HepG2 (cell line): ENCODE measurements at places on chromosomes 4 and X. TPM values are rescaled to one million over a fixed set of nuclear protein-coding genes. Genes with fewer than 3 reads are reported as not detected.

DNA sequence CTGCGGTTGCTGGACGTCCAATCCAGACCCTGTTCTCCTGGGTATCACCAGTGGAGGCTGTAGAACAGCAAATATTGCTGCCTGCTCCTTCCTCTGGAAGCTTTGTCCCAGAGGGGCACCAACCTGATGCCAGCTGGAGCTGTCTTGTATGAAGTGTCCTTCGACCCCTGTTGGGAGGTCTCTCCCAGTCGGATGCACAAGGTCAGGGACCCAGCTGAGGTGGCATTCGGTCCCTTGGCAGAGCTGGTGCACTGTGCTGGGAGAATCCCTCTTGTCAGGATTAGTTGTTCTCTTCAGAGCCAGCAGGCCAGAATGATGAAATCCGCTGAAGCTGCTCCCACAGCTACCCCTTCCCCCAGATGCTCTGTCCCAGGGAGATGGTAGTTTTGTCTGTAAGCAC, 110.3 kb upstream of the ZXDB start:
- no peak for DNase-seq

- no peak for DNase-seq
These were observed 682.4 kb upstream of the PABPC4L start for GRCh38 chr4:134883831-134884449.

DNA sequence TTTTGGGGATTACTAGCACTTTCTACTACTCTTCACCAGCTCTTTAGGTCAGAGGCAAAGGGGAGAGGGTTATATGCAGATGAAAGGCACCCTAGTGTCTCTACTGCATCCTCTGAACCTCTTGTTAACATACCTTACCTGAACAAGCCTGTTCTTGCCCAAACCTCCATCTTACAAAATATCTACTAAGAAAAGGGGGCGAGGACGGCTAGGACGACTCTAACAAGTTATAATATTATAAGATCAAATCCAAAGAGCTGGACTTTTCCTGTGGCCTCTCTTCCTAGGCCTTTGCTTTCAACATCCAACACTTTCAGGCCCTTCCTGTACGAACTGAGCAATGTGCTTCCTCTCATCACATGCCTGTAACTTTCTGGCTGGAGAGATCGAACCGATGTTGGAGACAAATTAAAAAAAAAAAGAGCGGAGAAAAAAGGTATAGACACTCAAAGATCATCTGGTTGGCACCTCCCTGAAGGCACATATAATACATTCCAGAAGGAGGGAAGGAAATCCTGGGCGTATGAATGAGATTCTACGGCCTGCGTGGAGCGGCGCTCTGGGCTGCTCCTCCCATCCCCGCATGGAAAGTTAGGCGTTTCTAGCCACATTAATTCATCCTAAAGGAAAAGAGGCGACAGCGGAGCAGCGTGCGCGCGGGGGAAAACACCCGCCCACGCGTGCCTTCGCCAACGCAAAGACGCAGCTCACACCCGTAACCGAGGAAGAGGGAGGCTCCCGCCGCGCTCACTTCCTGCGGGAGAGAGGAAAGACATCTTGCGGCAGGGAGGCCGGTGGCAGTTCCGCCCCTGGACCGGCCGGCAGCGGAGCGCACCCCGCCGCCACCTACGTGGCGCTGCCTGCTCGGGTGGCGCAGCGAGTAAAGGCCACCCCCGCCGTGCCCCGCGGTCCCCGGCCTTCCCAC, 808 bp downstream of the PRDM5 start:
- no peak for DNase-seq

DNA sequence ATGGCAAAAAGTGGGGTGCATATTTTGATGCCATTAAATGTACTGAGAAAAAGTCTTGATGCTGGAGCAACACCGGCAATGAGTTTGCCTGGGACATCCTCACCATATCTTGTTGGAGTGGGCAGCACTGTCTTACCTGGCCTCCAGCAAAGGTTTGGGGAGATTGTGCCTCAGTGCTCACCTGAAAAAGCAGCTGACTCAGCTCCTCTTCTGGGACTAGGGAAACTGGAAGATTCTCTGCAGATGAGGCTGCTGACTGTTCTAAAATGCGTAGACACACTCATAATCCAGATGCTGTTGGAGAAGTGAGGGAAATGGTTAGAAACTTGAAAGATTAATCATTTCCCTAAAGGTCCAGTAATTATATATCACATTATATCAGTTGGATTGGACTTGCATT, 593.7 kb upstream of the HS3ST1 start:
- DNase-seq: no peak

GRCh38 chr4:187565416-187565815, 430.2 kb upstream of the ZFP42 start:
- no peak for DNase-seq

GRCh38 chr4:186942758-186943377, 219.2 kb upstream of the FAT1 start:
- no peak for DNase-seq

GRCh38 chr4:87017580-87018342, 83.0 kb downstream of the AFF1 start:
- DNase-seq: no peak

- DNase-seq: no peak
These were observed 54.5 kb upstream of the CHRNA9 start for GRCh38 chr4:40280586-40280985.

GRCh38 chr4:18389115-18389514, 367.6 kb upstream of the LCORL start:
- DNase-seq: no peak

DNA sequence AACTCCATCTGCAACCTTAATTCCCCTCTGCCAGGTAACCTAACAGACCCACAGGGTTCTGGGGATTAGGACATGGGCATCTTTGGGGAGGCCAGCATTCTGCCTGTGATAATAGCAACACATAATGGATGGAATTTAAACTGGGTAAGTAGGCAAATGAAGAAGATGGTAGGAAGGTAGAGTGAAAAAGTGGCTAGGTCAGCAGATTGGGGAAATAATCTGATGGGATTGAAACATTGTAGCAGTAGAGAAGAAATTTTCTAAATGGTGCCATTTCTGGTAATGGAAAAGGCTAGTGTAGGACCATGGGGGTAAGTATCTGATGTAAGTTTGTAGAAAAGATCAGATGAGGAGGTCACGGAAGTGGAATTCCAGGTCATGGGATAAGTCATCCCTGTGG, 3.0 kb upstream of the CT47C1 start:
- DNase-seq: no peak

- no peak for DNase-seq
These were observed 32.1 kb downstream of the NUDT6 start for GRCh38 chr4:122890147-122890795.

DNA sequence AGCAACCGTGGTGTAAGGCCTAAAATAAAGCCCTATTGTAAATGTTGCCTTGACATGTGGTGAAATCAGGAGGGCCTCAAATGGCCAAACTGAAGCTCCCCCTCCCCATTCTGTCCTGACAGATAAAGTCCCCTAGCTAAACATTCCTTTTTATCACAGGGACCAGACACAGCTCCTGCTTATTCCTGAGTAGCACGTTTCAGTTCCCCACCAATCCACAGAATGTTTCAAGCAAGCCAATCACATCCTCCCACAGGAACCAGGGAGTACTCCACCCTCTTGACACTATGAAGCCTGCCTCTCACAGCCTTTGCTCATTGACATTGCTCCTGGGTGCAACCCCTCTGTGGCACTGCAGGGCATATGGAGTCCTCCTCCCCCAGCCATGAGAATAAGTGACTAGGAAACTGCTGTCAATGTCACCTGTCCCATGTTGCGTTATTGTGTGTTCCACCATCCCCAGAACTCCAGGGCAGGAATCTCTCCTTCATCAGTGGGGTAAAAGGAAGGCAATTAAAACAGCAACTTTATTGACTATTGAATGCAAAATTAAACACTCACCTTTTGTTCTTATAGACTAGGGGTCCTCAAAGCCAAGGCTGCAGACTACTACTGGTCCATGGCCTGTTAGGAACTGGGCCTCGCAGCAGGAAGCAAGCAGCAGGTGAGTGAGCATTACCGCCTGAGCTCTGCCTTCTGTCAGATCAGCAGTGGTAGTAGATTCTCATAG, 128.1 kb downstream of the COL25A1 start:
- DNase-seq: no peak

- no peak for DNase-seq
These were observed 20.0 kb downstream of the TMEM154 start for GRCh38 chr4:152659806-152660205.

DNA sequence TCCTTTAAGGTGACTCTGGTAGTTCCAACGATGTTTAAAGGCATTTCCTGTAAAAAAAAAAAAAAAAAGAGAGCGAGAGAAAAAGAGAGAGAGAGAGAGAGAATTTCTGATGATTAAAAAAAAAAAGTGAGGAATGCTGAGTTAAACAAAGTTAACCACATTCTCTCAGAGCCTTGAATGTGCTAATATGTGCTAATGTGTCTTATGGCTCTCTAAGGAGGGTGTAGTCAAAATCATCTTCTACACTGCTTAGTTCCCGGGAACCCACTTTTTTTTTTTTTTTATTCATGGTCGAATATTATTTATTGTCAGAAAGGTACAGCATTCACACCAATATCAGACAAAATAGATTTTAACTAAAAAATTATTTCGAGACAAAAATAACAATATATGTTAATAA, 111.7 kb downstream of the SNCA start:
- DNase-seq: no peak

DNA sequence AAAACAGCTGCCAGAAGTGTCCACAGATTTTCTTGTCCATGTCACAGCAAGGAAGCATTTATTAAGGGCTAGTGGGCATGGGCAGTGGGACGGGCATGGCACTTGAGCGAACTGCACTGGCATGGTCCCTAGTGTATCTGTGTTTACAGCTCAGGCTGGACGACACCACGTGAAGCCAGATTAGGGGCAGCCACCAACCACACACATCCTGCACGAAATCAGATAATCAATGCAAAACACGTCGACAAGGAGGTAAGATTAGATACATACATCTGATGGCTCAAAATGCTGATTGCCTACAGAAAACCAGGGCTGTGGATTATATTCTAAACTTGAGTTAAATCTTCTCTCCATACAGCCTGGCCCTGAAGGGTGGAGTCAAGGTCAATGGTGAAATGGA, 103.8 kb upstream of the ATP6AP2 start:
- no peak for DNase-seq

- DNase-seq: no peak
These were observed 22.8 kb downstream of the HSD17B13 start for GRCh38 chr4:87299898-87300297.

DNA sequence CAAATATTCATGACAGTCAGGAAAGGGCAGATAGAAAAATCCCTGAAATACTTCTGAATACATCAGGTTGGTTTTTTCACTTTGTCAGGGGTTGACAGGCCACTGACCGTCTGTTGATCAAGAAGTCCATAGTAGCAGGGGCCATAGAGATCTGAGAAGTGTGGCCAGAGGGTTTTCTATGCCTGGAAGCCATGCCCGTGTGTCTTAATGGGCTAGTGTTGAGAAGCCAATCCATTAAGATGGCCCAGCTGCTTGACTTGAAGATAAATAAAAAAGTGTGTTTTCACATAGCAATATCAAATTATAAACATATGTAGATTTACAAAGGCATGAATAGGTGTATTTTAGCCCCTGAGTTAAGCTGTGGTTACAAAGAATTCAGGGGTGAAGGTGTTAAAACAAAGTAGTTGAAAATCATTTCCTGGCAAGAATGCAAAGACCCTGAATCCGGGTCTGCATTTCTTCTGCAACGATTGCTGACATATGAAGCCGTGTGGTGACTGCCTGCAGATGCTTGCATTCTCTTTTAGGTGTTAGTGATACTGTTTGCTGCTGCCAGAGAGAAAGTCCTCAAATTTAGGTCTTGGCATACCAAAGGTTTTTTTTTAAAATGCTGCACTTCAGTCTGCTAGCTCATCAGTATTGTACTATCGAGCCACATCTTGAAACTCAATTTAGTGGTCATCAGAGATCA, 9.3 kb upstream of the LIMCH1 start:
- DNase-seq: no peak

GRCh38 chr4:142405695-142406498, 440.2 kb downstream of the INPP4B start:
- DNase-seq: no peak

GRCh38 chr4:54402880-54403480, 173.9 kb downstream of the PDGFRA start:
- DNase-seq: no peak

CXXC4 gene
- total RNA-seq: not detected in 2 replicates

CPLX1 gene
- 0.18 and 0.36 TPM in 2 replicates for total RNA-seq

PNMA5 gene
- not detected in 2 replicates for total RNA-seq

NPFFR2 gene
- not detected in 2 replicates for total RNA-seq

NLGN4X gene
- not detected in 2 replicates for total RNA-seq

SSX4 gene
- total RNA-seq: not detected in 2 replicates

HSD17B10 gene
- 84.7 and 98.9 TPM in 2 replicates for total RNA-seq

MBNL3 gene
- 155 and 367 TPM in 2 replicates for total RNA-seq

TEC gene
- total RNA-seq: 0.20 TPM in 2 replicates
